NCI-H1048 (cell line): ENCODE measurements at places on chromosomes 3 and 15.

DNA sequence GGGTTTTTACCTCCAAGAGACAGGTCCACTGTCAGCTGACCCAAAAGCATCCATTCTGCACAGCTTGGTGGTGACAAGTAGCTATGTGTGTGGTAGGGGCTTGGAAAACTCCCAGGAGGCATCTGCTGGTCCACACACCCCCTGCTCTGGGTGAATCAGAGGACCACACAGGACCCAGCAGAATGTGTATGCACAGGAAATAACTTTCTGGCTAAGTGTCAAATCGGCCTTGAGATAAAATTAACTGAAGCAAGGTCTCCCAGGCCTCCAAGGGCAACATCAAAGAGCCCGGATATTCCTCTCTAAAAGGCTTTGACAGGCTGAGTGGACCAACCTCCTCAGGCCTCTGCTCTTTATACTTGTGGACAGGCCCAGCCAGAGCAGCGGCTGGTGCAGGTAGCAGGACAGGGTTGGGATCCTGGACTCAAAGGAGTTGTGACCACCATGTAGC lies 66.5 kb downstream of the CTNNB1 start:
- no peak for DNase-seq

DNA sequence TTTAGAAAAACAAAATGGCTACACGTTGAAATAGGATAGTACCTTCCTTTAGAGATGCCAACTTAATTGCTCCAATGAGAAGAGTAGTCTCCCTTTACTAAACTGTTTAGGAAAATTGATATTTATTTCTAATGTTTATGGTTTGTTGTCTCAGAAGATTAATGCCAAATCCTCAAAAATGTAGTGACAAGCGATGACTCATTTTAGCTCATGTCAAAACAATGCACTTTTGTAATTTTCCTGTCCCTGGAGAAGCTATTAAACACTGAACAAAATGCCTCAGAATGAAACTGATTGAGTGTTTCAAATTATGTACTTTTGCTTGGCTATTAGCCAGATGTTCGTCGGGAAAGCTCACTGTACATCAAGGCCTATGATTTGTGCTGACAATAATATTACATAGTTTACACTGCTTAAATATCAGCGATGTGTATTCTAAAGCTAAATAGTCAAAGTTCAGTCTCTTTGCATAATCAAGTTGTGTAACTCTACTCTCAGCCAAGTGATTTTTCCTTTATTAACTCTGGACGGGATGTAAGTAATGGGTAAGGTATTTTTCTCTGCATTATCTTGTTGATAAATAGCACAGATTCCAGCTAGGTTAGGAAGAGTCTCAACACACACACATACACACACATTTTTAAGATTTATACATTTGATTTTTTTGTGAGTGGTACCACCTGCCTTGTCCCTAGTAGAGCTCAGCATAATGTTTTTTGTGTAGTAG lies 83.7 kb downstream of the CMSS1 start:
- peak; percentile 71 for DNase-seq

- no peak for DNase-seq
Measured at GRCh38 chr3:49745986-49746385, 22.2 kb upstream of the GMPPB start.

GRCh38 chr3:190288836-190289235 lies 33.4 kb downstream of the CLDN1 start:
- DNase-seq, result no peak

GRCh38 chr3:46544771-46545503 lies 21.2 kb downstream of the LRRC2 start:
- no peak for DNase-seq

- no peak for DNase-seq
Measured at GRCh38 chr15:26773917-26774316, 1.1 kb upstream of the GABRB3 start.

GRCh38 chr3:72345237-72345878 lies 502.9 kb downstream of the SHQ1 start:
- no peak for DNase-seq

- no peak for DNase-seq
Measured at GRCh38 chr3:124859025-124859424, 28.1 kb downstream of the ITGB5 start.

GRCh38 chr15:81760686-81761085 lies 285.1 kb downstream of the MEX3B start:
- no peak for DNase-seq

DNA sequence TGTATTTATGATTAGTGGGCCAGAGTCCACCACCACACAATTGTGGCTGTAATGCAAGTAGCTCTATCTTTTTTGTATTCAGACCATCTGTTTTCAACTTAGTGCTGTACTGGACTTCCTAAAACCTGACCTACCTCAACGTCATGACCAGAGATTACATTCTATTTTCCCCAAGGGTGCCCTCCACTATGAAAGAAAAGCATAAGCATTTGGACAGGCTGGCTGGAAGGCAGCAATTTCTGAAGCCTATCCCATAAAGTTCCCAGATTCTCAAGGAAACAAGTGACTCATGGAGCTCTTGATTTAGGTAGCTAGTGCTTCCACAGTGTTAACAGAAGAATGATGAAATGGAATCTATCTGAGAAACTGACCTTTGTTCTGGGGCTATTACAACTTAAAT lies 75.8 kb downstream of the COL8A1 start:
- DNase-seq, result no peak
